ENCODE measurements at places on chromosomes 6 and 20.

- DNase-seq: no peak
Observed at GRCh38 chr20:50898475-50898874, 32.8 kb downstream of the ADNP start.

DNA sequence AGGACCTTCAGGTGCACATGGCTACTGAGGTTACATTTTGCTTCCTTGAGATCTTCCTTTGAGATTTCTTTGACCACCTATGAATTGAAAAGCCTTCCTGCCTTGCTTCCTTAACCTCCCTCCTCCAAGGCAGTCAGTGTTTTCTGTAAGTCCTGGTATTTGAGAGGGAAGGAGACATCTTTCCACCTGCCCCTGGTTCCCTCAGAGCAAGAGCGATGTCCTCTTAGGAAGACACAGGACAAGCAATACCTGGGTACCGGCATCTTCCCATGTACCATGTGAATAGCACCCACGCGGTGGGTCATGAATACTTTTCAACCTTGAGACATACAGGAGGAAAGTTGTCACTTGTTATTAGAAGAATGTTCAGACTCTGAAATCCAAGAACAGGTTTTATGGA, 37.1 kb downstream of the GINS1 start:
- DNase-seq: no peak

- no peak for DNase-seq
Observed at GRCh38 chr20:46399401-46399800, 7.0 kb downstream of the ELMO2 start.

GRCh38 chr6:126172131-126172530, 167.8 kb upstream of the CENPW start:
- DNase-seq: no peak

GRCh38 chr6:113540466-113540865, 316.7 kb upstream of the MARCKS start:
- DNase-seq: no peak
